ENCODE measurements at places on chromosomes 2 and 18.
A peak's percentile ranks its signal among the peaks of the same experiment; 100 is the strongest.

- no peak for DNase-seq
Measured at GRCh38 chr2:86199834-86200177, 549 bp downstream of the MRPL35 start.

- no peak for DNase-seq
Measured at GRCh38 chr2:197264332-197264731, 46.2 kb downstream of the ANKRD44 start.

GRCh38 chr2:45412754-45413379 is 198.2 kb downstream of the SRBD1 start:
- peak; percentile 32 for DNase-seq

GRCh38 chr2:119292226-119292625 is 68.6 kb downstream of the STEAP3 start:
- peak; percentile 20 for DNase-seq

GRCh38 chr2:46315103-46315890 is 18.1 kb downstream of the EPAS1 start:
- peak; percentile 85 for DNase-seq

DNA sequence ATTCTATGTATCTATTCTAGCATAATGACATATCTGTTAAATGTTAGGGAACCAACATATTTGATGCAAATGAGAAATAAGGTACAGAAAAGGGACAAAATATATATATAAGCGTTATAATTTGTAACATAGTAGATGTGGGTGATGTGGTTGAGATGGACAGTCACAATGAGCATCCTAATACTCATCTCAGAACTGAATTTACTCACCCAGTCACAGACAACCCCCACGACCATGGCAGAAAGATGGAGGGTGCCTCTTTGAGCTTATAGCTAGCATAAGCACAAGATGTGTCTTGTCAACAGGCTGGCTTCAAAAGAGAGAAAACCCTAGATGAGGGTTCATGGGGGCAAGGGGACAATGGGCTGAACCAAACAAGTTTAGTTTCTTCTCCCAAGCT is 9.1 kb upstream of the DSG3 start:
- DNase-seq: no peak

DNA sequence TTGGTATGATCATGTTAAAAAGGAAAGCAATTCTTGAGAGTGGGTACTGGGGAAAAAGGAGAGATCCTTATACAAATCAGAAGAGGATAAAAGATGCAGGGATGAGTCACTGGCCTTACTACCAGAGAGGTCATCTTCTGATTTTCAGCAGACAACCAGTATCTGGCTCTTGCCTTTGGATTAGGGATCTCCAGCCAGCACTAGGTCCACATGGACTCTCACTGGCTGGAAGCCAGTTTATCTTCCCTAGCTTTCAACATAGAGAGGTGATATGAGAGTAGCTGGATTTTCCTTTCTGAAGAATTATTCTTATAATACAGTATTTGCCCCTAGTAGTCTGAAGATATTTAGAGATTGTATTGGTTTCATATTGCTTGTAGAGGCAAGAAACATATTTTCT is 30.2 kb downstream of the CERKL start:
- DNase-seq: no peak

DNA sequence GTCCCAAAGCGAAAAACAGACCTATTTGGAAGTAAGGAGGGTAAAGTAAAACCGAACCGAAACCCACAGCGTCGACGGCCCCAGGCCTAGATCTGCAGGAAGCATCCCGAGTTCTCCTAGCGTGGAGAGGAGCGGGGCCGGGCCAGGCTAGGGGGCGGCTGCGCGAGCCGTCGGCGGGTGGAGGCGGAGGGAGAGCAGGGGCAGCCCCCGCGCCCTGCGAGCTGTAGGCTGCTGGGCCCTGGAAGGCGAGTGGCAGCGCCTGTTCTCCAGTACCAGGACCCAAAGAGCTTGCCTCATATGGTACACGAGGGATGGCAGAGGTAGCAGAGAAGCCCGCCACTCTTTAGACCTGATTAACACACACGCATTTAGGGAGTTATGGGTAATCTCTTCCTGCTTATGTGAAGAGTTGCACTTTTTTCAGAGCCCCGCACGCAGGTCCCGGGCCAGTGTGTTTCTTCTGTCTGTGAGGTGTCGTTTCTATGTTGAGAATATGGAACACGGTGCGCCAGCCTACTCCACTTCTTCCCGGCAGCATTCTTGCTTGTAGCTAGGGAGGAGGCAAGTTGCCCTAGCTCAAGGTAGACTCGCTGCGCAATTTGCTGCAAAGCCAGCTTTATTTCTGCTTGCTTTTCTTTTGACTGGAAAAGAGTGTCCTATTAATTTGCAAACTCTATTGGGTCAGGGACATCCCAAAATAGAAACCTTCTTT is 71.1 kb downstream of the ARHGEF33 start:
- DNase-seq: no peak

All from fibroblast of skin of scalp (primary cell).